M059J (cell line): ENCODE measurements at places on chromosomes 7 and 10. TPM values are rescaled to one million over a fixed set of nuclear protein-coding genes. Genes with fewer than 3 reads are reported as not detected.
A peak's percentile ranks its signal among the peaks of the same experiment; 100 is the strongest.

Gene ANXA11
- total RNA-seq, result 62.7 and 102 TPM in 2 replicates

Gene PAPOLB
- total RNA-seq, result not detected in 2 replicates

Gene OR2A12
- total RNA-seq, result not detected in 2 replicates

Gene TFR2
- 1.6 and 1.8 TPM in 2 replicates for total RNA-seq

Gene ADIRF
- 4.2 and 4.7 TPM in 2 replicates for total RNA-seq

Gene CHAT
- total RNA-seq, result not detected in 2 replicates

Gene PRF1
- not detected in 2 replicates for total RNA-seq

Gene CPA2
- total RNA-seq, result 0.17 and 3.0 TPM in 2 replicates

Gene PVRIG
- total RNA-seq, result not detected in 2 replicates

Gene DLX6
- total RNA-seq, result 0.22 and 1.6 TPM in 2 replicates

Gene PRDX3
- 357 and 393 TPM in 2 replicates for total RNA-seq

Gene TUBAL3
- total RNA-seq, result not detected in 2 replicates

Gene GBF1
- 34.4 and 54.7 TPM in 2 replicates for total RNA-seq

Gene GBX1
- total RNA-seq, result not detected in 2 replicates

Gene PNLIPRP1
- not detected in 2 replicates for total RNA-seq

Gene PNLIPRP3
- not detected in 2 replicates for total RNA-seq

Gene PAX4
- not detected in 2 replicates for total RNA-seq

- no peak for DNase-seq
Observed at GRCh38 chr7:46802479-46802878, 779.4 kb downstream of the TNS3 start.

- DNase-seq, result peak; percentile 50
Observed at GRCh38 chr10:6920072-6921019, 340.3 kb upstream of the PRKCQ start.

GRCh38 chr7:107606303-107606702, 26.3 kb downstream of the BCAP29 start:
- DNase-seq, result no peak

- no peak for DNase-seq
Observed at GRCh38 chr7:90774706-90775105, 178.6 kb downstream of the CDK14 start.

DNA sequence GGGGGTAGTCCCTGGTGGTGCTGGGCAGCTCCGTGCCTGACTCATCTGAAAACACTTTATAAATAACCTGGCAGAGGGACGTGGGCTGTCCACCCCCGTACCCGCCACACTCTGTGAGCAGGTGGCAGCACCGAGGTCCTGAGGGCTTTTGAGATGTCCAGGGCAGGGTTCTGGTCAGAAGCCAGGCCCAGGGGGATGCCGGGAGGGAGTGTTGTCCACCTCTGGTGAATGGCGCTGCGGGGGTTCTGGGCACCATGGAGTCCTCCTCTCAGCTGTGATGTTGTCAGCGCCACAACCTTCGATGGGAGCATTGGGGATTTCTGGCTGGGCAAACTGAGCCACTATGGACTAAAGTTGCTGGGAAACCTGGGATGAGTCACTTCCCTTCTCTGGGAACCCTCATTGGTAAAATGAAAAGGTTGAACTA, 27.4 kb upstream of the GOLGA7B start:
- DNase-seq, result peak; percentile 72

DNA sequence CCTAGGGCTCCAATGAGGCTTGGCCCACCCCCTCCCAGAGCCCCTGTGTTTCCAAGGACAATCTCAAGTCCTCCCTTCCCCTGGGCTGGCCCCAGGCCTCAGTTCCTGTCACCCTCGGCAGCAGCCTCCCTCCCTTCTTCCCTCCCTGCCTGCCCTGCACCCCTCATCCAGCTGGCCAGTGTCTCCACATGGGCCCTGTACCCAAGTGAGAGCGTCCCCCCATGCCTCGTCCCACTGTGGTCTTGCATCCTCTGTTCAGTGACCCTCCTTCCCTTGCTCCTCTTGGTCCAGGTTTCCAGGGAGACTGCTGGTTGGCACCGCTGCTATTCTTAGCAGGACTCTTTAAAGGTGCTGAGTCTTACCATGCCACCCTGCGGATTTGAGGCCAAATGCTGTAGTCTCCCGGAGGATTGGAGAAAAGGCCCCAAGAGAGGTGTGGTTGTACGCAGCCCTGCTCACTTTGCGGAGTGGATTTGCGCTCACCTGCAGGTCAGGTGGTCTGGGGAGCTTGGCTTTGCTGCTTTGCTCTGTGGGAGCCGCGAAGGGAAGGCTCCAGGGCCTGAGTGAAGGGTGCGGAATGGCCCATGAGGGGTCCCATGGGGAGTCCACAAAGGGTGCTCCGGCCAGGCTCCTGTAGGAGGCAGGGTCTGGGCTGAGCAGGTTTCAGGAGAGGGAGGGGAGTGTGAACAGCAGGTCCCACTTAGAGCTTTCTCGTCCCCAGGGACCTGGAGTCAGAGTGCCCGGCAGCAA, 519.2 kb downstream of the TCERG1L start:
- DNase-seq, result no peak

DNA sequence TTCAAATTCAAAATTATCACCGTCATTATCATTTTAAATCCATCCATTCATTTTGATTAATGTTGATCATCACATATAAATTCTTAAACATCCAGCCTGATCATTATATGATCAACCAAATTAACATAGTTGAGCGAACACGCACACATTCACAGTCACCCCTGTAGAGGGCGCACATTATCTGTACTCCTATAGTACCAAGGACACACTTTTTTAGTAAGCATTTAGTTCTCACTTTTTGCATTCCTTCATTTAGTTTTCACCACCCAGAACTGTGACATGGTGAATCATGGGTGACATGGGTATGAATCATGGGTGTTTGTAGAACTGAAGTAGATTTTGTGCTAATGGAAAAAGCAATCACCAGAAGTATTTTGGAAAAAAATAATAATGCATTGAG, 26.0 kb upstream of the ZNF735 start:
- DNase-seq, result peak; percentile 5

- no peak for DNase-seq
Observed at GRCh38 chr7:151338809-151339208, 2.8 kb upstream of the NUB1 start.

- DNase-seq, result peak; percentile 83
Observed at GRCh38 chr10:71339796-71340589, 20.9 kb downstream of the SLC29A3 start.

- no peak for DNase-seq
Observed at GRCh38 chr10:28317760-28318159, 14.9 kb upstream of the MPP7 start.

- DNase-seq, result no peak
Observed at GRCh38 chr7:37471619-37472018, 23.0 kb upstream of the ELMO1 start.

DNA sequence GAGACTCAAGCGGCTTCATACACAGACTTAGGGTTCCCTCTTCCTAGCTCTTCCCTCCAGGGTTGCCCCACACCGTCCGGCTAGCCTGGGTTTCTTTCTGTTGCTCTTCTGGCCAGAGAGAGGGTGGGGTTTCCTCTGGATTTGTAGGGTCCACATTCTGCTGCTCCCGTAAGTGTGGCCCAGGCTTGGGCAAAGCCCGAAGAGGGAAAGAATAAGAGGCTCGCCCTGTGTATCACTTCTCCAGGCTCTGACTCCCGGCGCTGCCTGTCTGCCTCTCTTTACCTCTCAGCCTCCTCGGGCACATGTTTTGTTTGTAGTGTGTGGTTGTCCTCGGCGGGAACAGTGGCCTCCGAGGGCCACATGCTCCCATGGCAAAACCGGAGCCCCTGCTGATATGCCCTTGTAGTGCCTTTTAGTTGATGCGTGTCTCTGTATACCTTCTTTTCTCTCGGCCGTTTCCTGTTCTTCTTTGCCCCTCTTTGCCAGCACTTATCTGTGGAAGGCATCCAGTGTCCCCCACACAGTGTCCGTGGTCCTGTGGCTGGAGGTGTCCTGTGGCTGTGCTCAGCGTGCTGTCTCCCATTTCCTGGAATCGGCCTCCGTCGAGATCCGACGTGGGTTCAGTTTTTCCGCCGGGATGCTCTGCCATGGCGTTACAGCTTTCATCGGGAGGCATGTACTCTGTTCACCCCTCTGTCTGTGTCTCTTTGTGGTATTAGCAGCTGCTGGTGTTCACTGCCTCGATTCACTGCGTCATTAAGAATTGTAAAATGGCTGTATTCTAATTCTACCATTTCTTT, 102.9 kb downstream of the INPP5A start:
- no peak for DNase-seq

DNA sequence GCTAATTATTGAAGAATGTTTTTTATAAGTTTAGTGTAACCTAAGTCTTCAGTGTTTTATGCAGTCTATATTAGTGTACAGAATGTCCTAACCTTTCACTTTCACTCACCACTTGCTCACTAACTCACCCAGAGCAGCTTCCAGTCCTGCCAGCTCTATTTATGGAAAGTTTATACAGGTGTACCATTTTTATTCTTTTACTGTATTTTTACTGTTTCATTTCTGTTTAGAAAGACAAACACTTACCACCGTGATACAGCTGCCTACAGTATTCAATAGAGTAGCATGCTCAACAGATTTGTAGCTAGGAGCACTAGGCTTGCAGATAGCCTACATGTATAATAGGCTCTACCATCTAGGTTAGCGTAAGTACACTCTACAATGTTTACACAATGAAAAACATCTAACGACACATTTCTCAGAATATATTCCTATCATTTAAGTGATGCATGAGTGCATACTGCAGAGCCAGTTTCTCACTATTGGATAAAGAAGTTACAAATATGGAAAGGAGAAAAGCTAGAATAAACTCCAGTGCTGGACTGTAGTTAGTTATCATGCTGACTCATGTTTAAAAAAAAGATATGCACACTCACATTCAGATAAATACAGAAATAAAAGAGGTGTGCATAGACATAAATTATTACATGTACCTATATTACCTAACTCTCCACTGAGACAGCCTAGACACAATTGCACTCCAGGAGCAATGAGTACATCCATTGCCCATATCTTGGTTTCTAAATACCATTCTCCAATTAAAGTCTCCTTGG, 30.4 kb downstream of the STEAP1B start:
- no peak for DNase-seq

GRCh38 chr10:69884024-69884367, 82.3 kb downstream of the COL13A1 start:
- no peak for DNase-seq

GRCh38 chr10:62050893-62051433, 149.5 kb downstream of the ARID5B start:
- DNase-seq, result peak; percentile 97

DNA sequence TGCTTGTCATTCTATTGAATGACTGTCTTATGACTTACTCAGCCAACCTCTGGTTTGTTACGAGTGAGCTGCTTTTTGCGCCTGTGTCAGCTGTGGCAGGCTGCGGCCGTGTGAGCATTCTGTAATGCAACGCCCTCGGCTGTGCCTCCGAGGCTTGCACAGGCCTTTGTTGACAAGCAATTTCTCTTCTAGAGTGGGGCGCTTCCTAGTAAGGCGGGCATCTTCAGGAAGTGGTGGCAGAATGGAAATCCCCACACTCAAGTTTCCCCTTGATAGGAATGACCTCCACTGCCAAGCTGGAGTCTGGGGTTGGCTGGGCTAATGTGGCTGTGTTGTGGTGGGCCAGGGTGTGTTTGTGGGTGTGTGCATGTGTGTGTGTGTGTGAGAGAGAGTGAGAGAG, 20.2 kb upstream of the TMEM178B start:
- peak; percentile 83 for DNase-seq

- DNase-seq, result no peak
Observed at GRCh38 chr7:101995121-101995520, 177.7 kb downstream of the CUX1 start.

- DNase-seq, result no peak
Observed at GRCh38 chr10:91519899-91520514, 109.9 kb downstream of the HECTD2 start.

- no peak for DNase-seq
Observed at GRCh38 chr10:10055656-10056442, 961.8 kb upstream of the CELF2 start.

- DNase-seq, result no peak
Observed at GRCh38 chr7:146397141-146397540, 280.5 kb downstream of the CNTNAP2 start.

DNA sequence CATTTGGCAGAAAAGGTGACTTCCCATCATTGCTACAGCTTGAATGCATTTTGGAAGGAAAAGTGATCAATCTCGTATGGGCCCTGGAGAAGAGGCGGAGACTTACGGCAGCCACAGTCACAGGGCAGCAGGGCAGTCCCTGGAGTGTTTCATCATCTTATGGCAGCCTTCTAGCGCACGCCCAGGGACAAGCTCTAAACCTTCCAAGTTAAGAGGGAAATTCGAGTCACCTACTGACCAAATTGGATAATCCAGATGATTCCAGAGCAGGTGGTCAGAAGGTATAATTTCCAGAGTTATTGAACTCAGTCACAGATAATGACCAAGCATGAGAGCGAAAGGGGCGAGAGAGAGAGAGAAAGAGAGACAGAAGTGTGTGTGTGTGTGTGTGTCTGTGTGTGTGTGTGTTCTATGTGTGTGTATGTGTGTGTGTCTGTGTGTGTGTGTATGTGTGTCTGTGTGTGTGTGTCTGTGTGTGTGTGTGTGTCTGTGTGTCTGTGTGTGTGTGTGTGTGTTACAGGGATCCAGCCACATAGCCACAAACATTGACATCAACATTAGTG, 123.7 kb upstream of the ADAM12 start:
- no peak for DNase-seq

DNA sequence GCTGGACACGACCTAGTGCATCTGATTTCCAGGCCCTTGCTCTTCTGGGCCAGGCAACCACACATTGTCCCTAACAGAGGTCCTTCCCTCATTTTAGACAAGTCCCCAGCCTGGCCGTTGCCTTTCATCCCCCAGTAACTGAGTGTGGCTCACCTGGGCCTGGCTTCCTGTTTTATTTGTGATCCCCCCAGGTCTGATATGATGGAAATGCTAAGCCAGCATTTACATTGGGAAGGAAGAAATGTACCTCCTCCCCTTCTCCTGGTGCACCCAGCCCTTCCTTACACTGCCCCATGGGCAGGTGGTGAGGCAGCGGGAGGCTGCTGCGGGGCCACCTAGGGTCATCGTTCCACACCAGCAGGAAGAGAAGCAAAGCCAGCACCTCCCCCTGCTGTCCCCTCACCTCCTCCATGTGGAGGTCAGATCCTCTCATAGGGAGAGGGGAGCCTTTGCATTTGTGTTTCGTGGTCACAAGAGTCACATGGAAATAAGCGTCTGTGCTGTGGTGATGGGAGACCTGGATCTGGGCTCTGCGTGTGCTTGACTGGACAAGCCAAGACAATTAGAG, 108.8 kb downstream of the GLRX3 start:
- no peak for DNase-seq

DNA sequence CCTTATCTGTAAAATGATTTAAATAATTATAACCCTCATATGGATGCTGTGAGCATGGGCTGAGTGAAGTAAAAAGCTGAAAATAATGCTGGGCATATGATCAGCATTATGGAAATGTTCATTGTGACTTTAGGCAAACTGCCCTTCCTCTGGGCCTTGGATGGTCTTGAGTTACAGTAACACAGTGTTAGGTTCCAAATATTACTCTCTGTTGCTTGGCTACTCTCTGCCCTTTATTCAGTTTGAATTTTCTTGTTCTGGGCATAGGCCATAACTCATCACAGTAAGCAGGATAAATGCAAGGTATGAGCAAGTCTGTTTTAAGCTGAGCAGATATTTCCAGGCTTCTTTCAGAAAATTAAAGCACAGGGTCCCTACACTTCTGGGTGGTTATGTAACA, 868.0 kb downstream of the KCNMA1 start:
- DNase-seq, result no peak

- DNase-seq, result no peak
Observed at GRCh38 chr10:46301721-46302479, 15.1 kb downstream of the ANTXRL start.

GRCh38 chr7:66303454-66304155, 98.5 kb downstream of the TPST1 start:
- no peak for DNase-seq

GRCh38 chr7:139588632-139589031, 65.1 kb downstream of the CLEC2L start:
- no peak for DNase-seq
